ENCODE measurements at places on chromosomes 2 and 18.

DNA sequence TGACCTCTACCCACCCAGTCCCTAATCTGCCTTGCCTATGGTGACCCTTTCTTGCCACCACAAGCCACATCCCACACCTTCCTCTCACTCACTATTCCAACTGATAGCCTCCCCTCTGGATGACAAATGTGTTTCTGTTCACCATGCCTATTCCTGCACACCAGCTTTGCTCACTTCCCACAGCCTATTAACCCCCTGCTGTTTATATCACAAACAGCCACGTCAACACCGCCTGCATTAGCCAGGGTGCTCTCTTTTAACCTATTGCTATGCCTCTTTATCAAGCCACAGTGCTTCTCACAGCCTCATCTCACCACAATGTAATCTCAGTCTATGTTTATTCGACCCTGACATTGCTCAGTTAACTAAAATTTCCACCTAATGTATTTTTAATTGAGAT lies 271.8 kb downstream of the SUCLG1 start:
- DNase-seq: no peak

GRCh38 chr2:95524195-95524594 lies 39.6 kb upstream of the TRIM43B start:
- no peak for DNase-seq

DNA sequence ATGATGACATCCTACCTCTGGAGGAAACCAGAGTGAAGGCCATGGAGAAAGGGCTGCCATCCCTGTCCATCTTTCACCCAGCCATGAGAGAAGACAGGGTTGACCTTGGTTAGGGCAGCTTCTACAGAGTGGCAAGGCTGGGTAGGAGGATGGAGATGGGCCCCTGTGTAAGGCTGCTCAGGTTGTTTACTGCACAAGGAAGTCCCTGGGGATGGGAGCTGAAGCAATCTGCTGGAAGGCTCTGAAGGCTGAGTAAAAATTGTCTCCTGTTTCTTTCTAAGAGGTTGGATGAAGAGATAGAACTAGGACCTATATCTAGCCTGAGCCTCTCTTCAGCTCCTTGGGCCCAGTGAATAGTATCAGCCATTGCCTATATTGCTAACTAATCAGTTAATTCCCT lies 14.4 kb downstream of the ELMOD3 start:
- DNase-seq: no peak

GRCh38 chr18:71849407-71849806 lies 694.7 kb downstream of the CBLN2 start:
- no peak for DNase-seq

- no peak for DNase-seq
These were observed 18.6 kb downstream of the PPM1B start for GRCh38 chr2:44187251-44187650.

GRCh38 chr2:95325026-95325425 lies 27.9 kb downstream of the KCNIP3 start:
- DNase-seq: no peak
